Kidney glomerular epithelial cell (primary cell): ENCODE measurements at places on chromosomes 16 and 17.

GRCh38 chr17:73315471-73315870 lies 3.7 kb upstream of the CDC42EP4 start:
- no peak for DNase-seq

DNA sequence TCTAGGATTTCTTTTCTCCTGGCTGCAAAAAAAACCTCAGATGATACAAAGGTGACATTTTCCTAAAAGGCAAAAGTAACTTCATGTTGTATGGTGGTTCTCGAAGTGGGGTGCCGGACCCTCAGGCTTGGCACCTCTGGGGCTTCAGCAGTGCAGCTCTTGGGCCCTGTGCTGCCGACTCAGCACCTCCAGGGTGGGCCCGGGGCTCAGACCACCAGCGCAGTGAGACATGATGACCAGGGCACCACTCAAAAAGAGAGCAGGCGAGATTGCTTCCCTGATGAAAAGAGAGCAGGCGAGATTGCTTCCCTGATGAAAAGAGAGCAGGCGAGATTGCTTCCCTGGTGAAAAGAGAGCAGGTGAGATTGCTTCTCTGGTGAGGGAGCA lies 98.7 kb upstream of the ZNF750 start:
- no peak for DNase-seq

DNA sequence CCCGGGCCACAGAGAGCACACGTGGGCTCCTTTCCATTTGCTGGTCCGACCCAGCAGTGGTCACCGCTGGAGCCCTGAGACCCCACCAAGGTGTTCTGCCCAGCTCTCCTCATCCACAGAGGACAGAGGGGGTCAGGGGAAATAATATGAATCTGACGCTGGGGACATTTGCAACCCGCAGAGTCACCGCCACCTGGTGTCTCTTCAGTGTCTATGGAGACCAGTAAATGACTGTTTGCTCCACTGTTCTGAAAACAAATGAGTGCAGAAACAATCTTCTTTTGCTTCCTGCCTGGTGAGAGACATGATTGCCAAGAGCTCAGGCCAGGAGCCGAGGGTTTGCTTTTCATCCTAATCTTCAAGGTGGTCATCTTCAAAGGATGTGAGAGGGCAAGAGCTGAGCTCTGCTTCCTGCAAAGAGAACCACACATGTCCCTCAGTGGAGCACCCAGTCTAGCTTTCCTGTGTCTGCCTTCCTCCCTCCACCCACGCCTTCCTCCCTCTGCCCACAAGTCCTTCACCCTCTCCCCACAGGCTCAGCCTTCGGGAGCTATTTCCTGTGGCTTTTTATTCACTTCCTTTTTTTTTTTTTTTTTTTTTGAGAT lies 14.7 kb upstream of the KLHDC4 start:
- no peak for DNase-seq

DNA sequence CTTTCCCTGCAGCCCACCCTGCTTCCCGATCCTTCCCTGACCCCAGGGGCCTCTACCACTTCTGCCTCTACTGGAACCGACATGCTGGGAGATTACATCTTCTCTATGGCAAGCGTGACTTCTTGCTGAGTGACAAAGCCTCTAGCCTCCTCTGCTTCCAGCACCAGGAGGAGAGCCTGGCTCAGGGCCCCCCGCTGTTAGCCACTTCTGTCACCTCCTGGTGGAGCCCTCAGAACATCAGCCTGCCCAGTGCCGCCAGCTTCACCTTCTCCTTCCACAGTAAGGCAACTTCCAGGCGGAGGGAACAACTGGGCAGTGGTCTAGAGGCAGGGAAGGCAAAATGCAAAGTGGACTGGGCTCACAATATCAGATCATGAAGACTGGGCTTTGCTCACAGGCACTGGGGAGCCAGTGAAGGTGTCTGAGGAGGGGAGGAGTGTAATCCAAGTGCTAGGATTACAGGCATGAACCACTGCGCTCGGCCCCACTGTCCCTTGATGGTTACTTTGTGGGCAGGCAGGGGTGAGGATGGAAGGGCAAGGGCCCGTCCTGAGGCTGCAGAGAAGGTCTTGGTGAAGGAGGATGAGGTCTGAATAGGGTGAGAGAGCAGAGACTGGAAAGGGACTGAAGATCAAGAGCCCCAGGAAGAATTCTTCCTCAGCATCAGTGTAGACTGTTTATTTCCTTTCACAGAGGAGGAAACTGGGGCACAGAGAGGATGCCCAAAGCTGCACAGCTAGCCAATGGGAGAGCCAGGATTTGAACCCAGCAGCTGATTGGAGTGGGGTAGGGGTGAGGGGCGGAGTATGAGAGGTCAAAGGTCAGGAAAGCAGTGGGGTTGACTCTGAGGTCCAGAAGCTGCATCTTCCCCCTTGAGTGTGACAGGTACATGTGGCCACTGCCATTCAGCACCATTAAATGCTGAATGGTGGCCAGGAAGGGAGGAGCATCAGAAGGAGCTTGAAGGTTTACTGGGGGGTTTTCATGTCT lies 16.5 kb upstream of the ADGRG3 start:
- DNase-seq, result no peak

- no peak for DNase-seq
Observed at GRCh38 chr16:3787924-3788661, 70.8 kb upstream of the TRAP1 start.

GRCh38 chr17:68512960-68513474 lies 787 bp downstream of the PRKAR1A start:
- peak; percentile 36 for DNase-seq

DNA sequence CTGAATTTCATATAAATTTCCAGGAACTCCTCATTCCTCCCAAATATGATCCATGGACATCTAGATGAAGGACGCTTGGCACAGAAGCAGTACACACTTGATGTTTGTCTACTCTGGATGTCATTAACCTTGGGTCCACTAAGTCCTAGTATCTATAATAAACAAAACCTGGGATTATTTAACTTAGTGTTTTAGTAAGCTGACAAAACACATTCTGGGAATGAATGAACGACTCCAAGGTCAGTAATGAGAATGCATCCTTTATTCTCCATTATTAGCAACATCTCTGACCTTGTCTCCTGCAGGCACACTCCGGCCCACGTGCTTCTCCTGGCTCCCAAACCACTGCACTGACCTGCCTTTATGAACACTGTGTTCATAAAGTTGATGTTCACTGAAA lies 24.1 kb upstream of the CDYL2 start:
- DNase-seq, result no peak

GRCh38 chr16:78980825-78981224 lies 619.7 kb downstream of the MAF start:
- no peak for DNase-seq

GRCh38 chr17:20925091-20925490 lies 117.7 kb downstream of the USP22 start:
- no peak for DNase-seq

DNA sequence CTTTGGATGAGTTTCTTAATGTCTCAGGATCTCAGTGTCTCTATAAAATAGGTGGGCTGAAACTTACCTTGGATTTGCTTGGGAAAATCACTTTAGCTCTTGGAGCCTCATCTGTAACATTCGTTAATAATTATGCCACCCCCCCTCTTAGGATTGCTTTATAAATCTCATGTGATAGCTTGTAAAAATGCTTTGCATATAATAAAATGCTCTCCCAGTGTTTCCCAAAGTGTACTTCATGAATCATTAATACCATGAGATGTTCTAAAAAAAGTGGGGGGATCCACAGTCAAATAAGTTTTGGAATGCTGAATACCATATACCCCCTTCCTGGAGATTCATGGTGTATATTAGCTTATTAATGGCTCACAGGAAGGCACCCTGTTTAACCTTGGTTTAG lies 5.2 kb downstream of the KRT39 start:
- DNase-seq, result peak; percentile 43

- DNase-seq, result no peak
Observed at GRCh38 chr17:6578491-6578890, 22.1 kb upstream of the PITPNM3 start.
